ENCODE measurements at places on chromosomes 3 and 15. TPM values are rescaled to one million over a fixed set of nuclear protein-coding genes. Genes with fewer than 3 reads are reported as not detected.

The TRAIP gene
- 0.72 TPM for polyA plus RNA-seq

GRCh38 chr3:114442246-114442645 lies 148.4 kb downstream of the TIGIT start:
- no peak for DNase-seq

DNA sequence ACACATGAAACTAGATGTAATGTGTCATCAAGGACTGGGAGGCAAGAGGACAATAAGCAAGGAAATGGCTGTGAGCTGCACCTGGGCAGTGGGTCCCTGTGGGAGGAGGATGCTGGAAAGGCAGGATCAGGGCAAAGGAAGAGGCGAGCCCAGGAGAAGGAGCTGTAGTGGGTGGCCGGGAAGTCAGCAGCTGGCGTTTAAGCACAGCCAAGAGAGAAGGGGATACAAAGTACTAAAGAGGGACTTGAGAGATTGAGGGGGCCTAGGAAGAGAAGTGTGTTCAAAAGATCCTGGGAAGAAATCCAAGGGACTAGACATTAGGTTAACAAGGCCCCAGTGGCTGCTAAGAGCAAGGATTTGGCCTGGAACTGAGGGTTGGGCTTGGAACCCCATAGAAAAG lies 188.5 kb upstream of the SLC24A5 start:
- DNase-seq: no peak

The FETUB gene
- polyA plus RNA-seq: not detected

- DNase-seq: no peak
Observed at GRCh38 chr3:47491777-47492176, 16.0 kb upstream of the SCAP start.

GRCh38 chr15:91413142-91413541 lies 313.1 kb downstream of the SV2B start:
- no peak for DNase-seq

GRCh38 chr3:148711981-148712666 lies 14.4 kb downstream of the AGTR1 start:
- no peak for DNase-seq

DNA sequence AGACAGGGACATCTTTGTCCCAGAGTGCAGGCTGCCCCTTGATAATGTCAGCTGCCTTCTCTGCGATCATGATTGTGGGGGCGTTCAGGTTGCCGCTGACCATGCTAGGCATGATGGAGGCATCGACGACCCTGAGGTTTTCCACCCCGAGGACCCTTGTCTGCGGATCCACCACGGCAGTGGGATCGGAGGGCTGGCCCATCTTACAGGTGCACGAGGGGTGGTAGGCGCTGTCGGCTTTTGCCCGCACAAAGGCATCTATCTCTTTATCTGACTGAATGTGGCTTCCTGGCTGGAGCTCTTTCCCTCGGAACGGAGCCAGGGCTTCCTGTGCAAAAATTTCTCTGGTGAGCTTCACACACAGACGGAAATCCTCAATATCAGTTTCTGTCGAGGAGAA lies 28.4 kb downstream of the CHDH start:
- DNase-seq: no peak

Measured in heart left ventricle (tissue), 16 donors.